GF-D8 (cell line): ENCODE measurements at places on chromosomes 3 and 15.
A peak's percentile ranks its signal among the peaks of the same experiment; 100 is the strongest.

GRCh38 chr15:93152951-93153350, 63.9 kb upstream of the RGMA start:
- DNase-seq = no peak

- peak; percentile 59 for DNase-seq
These were observed 50.3 kb downstream of the LSM3 start for GRCh38 chr3:14228681-14229470.

DNA sequence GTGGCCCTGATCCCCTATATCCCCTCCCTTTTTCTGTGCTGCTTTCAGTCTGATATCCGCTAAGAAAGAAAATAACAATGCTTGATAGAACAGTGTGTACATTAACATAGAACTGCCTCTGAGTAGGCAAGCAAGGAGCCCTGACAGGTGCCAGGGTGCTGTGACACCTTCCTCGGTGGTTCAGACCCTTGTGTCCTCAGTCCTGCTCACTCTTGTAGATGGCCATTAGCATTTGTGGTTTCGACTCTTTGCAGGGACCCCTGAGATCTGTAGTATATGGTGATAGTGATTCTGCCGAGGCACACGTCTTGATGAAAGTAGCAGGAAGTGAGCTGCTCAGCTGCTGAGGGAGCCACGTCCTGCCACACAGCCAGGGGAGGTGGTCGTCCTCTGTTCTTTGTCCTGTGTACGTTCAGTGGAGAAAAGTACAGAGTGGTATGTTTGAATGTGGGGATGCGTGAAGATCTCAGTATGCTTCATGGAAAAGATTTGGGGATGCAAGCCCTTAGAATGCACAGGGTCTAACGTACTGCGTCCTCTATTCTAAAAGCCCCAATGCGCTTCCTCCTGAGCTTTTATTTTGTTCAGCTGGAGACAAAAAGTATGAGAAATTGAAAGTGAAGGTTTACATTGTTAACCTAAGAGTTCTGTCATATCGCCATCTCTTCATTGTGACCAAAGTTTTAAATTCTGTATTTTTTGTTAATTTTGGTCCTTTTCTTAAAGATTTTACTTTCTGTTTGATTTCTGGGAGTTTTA, 35.4 kb downstream of the PXYLP1 start:
- DNase-seq = no peak

GRCh38 chr15:90681480-90681879, 35.7 kb upstream of the BLM start:
- DNase-seq = no peak

DNA sequence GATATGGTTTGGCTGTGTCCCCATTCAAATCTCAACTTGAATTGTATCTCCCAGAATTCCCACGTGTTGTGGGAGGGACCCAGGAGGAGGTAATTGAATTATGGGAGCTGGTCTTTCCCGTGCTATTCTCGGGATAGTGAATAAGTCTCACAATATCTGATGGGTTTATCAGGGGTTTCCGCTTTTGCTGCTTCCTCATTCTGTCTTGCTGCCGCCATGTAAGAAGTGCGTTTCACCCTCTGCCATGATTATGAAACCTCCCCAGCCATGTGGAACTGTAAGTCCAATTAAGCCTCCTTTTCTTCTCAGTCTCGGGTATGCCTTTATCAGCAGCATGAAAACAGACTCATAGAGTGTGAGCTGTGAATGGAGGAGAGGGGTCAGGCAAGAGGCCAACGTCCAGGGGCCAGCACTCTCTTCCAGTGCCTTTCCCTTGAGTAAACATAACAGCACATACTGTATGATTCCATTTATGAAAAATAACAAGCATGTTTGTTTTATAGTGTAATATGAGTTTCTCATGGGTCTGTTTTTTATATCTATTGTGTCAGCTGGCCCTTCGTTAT, 16.3 kb upstream of the LCTL start:
- DNase-seq = peak; percentile 69

DNA sequence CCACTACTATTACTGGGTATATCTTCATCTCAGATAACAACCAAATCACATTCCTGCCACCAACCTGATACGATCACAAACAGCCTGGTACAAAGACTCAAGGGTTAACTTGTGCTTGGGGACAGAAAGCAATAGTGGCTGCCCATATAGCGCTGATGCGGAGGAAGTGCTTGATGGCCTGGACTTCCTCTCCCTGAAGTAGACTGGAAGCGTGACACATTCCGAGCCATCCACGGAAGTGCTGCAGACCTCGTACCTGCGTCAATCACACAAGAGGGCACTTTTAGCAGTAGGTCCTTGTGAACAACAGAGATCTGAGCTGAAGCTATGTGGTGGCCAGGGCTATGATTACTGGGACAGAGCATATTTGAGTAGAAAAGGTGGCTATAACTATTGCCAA, 17.3 kb upstream of the C3orf62 start:
- no peak for DNase-seq

- DNase-seq = no peak
These were observed 37.7 kb downstream of the MESD start for GRCh38 chr15:80951941-80952340.

DNA sequence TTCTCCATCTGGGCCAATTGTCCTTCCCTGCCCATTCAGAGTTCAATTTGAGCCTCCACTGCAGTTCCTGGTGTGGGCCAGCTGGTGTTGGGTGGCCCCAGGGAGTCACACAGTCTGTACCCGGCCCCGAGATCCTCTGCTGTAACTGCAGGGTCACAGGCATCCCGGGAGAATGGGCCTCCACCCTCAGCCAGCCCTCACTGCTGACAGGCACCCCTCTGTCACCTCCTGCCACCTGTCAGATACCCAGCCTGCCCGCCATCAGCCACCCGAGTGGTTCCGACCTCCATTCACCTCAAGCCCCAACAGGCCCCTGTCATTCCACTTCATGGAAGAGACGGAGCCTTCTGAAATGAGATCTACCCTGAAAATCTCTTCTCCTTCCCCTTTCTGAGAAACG, 73.2 kb downstream of the ST8SIA2 start:
- DNase-seq = no peak

- DNase-seq = no peak
These were observed 189.8 kb upstream of the CNTN4 start for GRCh38 chr3:1908651-1909445.

- no peak for DNase-seq
These were observed 44.9 kb upstream of the DGKG start for GRCh38 chr3:186406669-186407635.

- peak; percentile 2 for DNase-seq
These were observed 393.5 kb downstream of the RSL24D1 start for GRCh38 chr15:54803134-54803808.

- DNase-seq = no peak
These were observed 13.5 kb downstream of the SLCO3A1 start for GRCh38 chr15:91866971-91867372.

DNA sequence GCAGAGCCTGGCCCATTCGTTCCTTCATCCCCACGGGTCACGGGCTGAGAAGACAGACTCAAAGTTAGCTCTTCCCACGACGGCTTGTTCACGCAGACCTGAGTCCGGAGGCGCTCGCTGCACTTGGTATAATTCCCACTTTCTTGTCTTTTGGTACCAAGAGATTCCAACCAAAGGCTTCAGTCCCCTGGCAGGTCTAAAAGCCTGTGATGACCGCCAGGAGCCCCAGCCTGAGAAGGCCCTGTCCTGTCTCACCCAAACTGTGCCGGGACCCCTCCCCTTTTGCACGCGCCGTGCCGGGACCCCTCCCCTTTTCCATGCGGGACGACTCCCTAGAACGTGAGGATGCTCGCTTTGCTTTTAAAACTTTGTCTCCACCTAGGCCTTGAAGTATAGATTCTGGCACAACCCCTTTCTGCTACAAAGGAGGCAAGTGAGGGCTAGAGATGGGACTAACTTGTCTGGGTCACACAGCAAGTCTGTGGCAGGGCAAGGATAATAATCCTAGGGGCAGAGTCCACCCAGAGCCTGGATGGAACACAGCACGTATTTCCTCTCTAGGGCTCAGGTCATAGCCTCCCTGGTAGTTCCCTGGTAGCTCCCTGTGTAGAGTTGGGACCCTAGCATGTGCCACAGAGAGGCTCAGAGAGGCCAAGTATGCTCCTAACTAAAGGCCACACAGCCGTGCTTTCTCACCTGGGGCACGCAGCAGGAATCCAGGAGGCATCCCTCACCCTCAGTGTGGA, 211.3 kb downstream of the XXYLT1 start:
- DNase-seq = no peak
